Effector CD8-positive, alpha-beta T cell (primary cell): ENCODE measurements at places on chromosomes 6 and 20.

- DNase-seq = no peak
These were observed 30.5 kb downstream of the NFATC2 start for GRCh38 chr20:51511861-51512619.

GRCh38 chr6:146267946-146268345 lies 239.1 kb downstream of the GRM1 start:
- no peak for DNase-seq

DNA sequence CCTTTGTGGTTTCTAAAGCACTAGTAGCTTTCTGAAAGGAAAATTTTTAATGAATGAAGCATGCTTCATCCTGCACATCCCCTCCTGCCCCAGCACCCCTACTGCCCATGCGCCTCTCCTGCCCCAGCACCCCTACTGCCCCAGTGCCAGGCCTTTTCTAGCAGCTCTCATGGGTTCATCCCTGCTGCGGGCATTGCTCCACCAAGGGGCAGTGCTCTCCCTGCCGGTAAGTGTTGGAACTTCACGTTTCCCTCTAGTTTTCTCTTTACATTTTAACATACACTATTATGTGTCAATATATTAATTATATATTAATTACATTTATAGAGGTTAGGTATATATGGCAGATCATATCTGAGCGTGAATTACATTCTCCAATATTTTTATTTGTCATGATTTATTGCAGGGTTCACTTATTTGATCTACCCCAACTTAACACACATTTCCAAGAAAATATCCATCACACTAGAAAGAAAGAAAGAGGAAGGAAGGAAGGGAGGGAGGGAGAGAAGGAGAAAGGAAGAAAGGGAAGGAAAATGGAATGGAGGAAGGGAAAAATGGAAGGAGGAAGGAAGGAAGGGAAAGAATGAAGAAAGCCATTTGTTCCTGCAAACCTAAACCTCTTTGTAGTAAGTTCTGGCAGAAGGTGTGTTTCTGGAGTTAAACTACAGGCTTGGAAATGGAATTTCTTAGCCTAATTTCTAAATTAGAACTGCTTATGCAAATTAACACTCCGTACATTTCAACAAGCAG lies 46.8 kb downstream of the CEP43 start:
- DNase-seq = no peak

DNA sequence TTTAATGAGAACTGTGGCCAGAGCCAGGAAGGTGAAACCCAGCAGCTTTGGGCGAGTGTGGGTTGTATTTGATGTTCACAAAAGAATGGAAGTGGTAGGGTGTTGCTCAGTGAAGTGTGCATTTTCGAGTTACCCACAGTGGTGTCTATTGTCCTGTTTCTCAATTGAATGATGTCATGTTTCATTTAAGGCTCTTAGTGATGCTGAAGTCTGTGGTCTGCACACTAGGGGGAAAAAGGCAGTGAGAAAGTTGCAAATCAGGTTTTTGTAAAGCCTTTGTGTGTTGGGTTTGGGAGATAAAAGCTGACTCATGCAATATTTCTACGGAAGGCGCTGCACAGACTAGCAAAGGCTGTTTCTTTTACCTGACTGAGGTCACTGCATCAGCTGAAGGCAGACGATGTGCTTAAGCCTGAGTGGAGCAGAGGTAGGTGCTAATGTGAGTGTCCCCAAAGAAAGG lies 121.1 kb downstream of the PLEKHG1 start:
- DNase-seq = no peak

GRCh38 chr6:11852061-11852651 lies 73.6 kb upstream of the ADTRP start:
- DNase-seq = no peak

- no peak for DNase-seq
These were observed at the start of gene CCM2L for GRCh38 chr20:32010101-32010500. CCM2L (plus strand) TSS chr20:32010438; CDS start chr20:32010455, 17 bp downstream.

- DNase-seq = no peak
These were observed 1.2 kb downstream of the TBX18 start for GRCh38 chr6:84763003-84763885.

DNA sequence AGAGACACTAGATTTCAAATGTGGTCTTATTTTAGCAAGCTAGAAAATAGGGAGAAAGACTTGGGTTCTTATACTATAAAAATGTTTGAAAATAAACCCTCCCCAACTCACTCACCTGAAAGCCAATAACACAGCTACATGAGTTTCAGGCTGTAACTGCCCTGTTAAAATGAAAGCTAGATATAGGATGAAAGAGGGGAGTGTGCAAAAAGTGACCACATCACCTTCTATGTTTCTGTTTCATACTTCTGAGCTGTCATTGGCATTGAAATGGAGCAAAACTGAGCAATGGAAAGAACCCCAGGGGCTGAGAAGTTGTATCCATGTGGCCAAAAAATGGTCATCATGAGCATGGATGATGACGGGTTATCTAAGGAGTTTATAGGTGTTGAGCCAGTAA lies 148.1 kb upstream of the TENT5A start:
- DNase-seq = no peak

DNA sequence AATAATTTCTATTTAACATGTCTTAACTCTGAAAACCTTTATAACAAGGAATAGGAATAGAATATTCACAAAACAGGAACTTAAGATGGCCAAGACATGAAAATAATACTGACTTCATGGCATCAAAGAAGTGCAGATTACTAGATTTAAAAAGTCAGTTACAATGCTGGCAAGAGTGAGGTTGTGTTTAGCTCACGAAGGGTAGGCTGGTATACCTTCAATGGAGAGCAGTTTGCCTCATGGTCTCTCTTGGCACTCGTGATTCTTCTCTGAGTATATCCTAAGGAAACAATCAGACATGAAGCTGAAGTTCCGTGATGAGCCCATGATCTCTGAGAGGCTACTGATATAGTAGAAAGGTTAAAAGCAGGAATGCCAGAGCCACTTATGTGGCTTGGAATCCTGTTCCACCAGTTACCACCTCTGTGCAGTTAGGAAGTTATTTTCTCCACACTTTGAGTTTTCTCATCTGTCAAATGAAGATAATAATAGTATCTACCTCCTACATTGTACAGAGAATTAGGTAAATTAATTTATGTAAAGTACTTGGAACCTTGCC lies 7.2 kb downstream of the NCOA7 start:
- DNase-seq = no peak

DNA sequence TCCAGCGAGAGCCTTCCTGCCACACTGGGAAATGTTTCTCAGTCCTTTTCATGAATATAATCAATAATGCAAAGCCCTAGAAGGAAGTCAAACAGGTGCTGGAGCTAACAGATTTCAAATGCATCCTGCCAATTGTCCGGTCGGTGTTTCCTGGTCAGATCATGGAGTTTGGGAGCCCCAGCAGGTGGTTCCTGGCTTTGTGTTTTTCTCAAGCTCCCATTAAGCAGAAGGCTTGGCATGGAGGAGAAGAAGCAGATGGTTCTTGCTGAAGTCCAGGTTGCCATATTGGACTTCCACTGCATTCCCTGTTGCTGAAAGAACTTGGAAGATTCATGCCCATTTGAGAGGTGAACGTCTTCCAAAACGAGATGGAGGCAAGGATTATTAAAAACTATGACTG lies 68.6 kb downstream of the GFOD1 start:
- DNase-seq = no peak

DNA sequence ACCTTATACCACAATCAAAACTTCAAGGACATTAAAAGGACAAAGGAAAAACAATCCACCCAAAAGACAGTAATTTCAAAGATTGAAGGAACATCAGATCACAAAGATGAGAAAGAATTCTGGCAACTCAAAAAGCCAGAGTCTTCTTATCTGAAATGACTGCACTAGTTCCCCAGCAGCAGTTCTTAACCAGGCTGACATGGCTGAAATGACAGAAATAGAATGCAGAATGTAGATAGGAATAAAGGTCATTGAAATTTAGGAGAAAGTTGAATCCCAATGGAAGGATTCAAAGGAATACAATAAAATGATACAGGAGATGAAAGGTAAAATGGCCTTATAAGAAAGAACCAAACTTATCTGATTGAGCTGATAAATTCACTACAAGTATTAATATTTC lies 231.4 kb downstream of the CD109 start:
- no peak for DNase-seq

DNA sequence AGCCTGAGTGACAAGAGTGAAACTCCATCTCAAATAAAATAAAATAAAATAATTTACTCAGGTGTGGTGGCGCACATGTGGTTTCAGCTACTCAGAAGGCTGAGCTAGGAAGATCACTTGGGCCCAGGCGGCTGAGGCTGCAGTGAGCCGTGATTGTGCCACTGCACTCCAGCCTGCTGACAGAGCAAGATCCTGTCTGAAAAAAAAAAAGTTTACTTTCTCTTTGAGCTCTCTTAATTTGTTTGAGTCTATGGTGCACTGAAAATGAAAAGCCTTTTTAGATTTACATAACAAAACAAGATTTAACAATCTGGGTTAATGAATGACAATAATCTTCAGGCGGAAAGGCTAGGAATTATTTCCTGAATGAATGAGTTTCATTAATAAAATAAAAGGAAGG lies 23.3 kb upstream of the NHSL1 start:
- DNase-seq = no peak

DNA sequence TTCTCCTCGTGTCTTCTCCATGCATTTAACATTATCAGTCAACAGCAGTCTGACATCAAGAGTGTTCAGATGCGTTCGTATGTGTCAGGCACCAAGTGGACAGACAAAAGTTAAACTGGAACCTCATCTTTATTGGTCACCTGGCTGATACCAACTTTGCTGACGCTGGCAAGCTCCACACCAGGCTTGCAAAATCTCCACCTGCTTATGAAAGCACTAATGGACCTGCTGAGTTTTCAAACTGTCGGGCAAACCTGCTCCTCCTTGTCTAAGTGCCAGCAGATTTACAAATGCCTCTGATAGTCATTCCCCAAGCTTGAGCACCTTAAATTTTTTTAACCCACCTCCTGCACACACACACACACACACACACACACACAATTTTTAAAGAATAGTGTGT lies 27.9 kb upstream of the DSP start:
- no peak for DNase-seq

- DNase-seq = no peak
These were observed 37.5 kb downstream of the AIG1 start for GRCh38 chr6:143098054-143098671.

DNA sequence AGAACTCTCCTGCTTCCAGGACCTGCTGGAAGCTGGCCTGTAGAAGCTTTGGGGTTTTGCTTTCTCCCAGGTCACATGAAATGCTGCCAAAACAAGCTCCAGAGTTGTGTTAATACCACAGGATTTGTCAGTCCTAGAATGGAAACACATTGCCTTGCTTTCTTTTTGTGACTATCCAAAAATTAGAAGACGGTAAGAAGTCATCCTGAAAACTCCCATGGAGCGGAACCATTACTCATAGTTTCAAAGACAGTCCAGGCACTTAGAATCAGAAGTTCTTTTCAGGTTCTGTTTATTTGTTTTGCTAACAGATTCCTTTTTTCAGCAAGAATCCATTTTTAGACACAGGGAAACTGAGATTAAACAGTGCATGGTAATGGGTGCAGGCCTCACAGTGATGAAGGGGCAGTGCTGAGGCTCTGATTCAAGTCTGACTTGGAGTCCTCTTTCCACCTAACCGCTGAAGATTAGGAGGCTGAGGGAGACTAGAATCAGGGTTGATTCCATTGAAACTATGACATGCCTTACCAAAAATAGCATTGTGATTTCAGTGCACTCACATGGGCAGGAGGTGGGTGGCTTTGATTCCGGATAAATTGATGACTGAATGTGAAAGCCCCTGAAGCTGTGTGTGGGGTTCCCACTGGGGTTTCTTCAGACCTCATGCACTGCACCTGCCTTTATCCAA lies 72.2 kb upstream of the NAA20 start:
- DNase-seq = no peak

DNA sequence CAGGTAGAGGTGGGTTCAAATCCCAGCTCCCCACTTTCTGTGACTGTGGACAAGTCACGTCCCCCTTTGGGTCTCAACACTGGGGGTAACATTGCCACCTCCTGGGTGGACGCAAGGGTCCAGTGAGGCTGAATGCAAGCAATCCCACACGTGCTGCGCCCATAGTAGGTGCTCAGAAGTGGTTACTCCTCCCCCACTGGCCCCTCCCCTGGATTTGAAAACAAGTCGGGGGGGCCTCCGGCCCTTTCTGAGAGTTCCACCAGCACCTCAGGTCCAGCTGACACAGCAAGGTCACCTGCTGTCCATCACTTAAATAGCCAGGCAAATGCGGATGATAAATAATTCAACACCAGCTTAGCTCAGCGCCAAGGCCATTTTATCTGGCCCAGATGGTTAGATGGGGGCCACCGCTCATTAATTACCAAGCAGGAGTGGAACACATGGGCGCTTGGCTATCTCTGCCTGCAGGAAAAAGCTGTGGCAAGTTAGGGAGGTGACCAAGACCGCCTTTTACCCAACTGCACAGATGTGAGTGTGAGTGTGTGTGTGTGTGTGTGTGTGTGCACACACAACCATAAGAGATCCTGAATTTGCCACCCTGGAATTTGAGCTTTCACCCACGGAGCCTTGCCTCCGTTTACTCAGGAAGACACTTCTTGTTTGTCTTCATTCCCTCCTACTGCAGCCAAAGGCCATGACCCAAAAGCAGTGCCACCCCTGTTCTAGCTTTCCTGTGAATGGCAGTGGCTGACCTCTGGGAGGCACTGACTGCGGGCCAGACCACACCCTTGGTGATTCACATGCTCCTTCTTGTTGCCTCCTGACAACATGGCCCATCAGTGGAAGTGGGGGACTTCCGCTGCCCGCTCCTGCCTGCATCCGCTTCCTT lies 34.7 kb upstream of the KCNB1 start:
- no peak for DNase-seq

DNA sequence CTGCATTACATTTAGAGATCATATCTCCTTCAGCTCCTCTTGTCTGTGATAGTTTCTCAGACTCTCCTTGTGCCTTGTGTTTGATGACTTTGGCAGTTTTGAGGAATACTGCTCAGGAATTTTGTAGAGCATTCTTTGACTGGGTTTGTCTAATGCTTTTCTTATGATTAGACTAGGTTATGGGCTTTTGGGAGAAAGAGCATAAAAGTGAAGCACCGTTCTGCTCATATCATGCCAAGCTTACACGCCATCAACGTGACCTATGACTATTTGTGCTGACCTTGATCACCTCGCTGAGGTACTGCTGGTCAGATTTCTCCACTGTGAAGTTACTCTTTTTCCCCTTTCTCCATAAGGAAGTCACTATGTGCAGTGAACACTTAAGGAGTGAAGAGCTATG lies 256.0 kb downstream of the LY86 start:
- no peak for DNase-seq

- no peak for DNase-seq
These were observed 672 bp downstream of the CARMIL1 start for GRCh38 chr6:25279748-25280343.

- DNase-seq = no peak
These were observed 59.2 kb upstream of the CD93 start for GRCh38 chr20:23145281-23145700.

GRCh38 chr6:96727144-96727543 lies 110.1 kb downstream of the GPR63 start:
- DNase-seq = no peak
